ENCODE measurements at places on chromosomes 11 and 22. TPM values are rescaled to one million over a fixed set of nuclear protein-coding genes. Genes with fewer than 3 reads are reported as not detected.

OR51I1 gene
- not detected for total RNA-seq

DNA sequence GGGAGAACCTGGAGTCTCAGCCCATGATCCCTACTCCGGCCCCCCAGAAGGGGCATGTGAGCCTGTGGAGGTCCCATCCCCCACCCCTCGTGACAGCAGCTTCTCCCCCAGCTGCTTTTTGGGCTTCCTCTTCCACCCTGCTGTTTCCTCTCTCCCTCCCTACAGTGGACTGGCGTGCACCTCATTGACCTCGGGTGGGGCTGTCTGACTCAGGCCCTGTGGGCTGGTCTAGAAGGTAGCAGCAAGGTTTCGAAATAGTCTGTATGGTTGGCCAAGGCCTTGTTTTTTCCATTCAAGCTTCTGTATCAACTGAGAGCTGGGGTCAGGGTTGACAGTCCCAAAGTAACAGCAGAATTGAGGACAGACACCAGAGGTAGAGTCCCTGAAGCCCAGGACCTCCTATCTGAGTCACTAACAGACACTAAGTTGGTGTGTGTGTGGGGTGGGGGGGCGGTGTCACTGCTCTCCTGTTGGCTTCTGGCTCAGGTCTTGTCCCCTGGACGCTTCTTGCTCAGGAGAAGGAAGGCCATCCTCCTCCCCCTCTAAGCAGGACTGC lies 7.7 kb downstream of the SLC37A2 start:
- DNase-seq = peak; percentile 87

OSM gene
- not detected for total RNA-seq

DNA sequence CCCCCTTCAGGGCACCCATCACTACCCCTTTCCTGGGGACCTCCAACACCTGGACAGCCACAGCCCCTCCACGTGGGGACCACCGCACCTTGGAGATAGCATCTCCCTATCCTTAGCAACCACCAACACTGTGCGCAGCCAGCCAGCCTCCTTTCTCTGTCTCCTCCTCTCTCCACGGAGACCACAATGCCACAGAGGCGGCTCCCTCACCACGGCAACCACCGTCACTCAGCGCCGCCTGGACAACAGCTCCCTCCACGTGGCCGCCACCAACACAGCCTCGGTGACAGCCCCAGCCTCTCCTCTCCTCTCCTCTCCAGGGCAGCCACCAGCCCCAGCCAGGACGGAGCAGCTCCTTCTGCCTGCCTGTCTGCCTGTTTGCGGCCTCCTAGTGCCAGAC lies 10.5 kb downstream of the ELFN2 start:
- no peak for DNase-seq

FAM227A gene
- 1.2 TPM for total RNA-seq

GRCh38 chr22:20803696-20804324 lies 29.9 kb downstream of the SERPIND1 start:
- peak; percentile 35 for DNase-seq

GRCh38 chr11:108647701-108648527 lies 17.0 kb upstream of the DDX10 start:
- peak; percentile 88 for DNase-seq

DNA sequence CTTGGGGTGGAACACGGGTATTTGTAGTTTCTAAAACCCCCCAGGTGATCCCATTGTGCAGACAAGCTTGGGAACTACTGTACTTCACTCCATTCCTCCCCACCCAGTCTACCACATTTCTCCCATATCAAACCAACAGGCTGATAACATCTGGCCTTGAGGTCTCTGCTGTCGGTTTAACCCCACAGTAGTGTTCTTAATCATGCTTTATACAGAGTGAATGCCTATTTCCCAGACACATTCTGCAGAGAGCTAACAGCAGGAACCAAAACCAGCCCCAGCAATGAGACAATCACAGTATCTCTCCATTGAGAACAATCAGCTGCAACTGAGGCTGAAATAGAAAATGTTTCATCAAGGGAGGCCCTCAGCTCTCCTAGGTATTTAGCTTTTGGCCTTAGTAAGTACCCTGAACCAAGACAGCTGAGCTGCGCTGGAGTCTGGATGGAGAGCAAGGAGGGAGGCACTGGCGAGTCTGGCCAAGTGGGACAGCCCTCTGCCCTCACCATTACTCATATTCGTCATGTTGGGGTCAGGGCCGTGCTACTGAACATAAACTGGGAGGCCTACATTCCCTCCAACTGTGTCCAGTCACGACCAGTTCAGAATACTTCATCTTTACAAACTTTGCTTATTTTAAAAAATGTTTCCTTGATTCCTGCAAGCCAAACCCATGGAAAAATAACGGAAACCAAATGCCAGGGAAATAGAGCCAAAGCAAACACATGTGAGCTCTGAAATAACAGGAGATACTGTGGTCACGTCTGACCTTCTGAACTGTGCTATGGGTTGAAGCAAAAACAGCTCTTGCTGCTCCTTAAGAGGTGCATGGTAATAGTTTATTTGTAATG lies 81.0 kb downstream of the CCDC34 start:
- DNase-seq = no peak

C11orf97 gene
- not detected for total RNA-seq

- DNase-seq = peak; percentile 30
Observed at GRCh38 chr11:110430267-110431050, 711 bp downstream of the FDX1 start.

TRIM48 gene
- total RNA-seq = not detected

GRCh38 chr11:13051257-13051656 lies 42.1 kb downstream of the RASSF10 start:
- peak; percentile 46 for DNase-seq

KDM4E gene
- not detected for total RNA-seq

- peak; percentile 50 for DNase-seq
Observed at GRCh38 chr11:68312117-68312779, at the start of gene LRP5. Gene LRP5 (plus strand): TSS chr11:68312591. CDS start chr11:68312715, 124 bp downstream.

LMNTD2 gene
- 1.4 TPM for total RNA-seq

DNA sequence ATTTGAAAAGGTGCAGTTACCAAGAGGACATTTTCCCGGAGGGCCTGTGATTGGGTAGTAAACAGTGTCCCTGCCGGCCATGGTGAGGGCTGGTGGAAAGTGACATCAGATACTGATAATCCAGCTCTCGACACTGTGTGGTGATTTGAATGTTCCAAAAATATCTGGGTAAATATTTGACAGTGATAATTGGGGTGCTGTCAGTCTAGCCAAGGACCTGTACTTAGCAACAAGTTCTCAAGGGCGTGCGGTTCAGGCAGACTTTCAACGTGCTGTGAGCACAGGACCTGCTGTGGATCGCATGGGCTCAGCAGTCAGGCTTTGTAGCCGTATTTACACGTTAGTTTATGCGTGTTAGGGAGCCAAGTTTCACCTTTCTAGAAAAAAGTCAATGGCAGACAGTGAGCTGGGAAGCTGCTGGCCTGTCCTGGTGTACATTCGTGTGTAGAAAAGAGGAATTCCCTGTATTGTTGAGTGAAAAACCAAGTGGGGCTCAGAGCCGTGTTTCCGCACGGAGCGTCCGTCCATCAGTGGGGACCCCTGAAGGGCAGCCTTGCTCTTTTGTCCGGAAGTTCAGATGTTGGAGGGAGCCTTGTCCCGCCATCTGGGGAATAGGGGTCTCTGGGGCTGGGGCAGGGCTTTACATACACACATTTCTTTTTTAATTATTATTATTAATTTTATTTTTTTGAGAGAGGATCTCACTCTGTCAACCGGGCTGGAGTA lies 11.3 kb downstream of the TRMU start:
- no peak for DNase-seq

GRCh38 chr11:64364911-64365310 lies 5.9 kb downstream of the RPS6KA4 start:
- DNase-seq = peak; percentile 45

DNA sequence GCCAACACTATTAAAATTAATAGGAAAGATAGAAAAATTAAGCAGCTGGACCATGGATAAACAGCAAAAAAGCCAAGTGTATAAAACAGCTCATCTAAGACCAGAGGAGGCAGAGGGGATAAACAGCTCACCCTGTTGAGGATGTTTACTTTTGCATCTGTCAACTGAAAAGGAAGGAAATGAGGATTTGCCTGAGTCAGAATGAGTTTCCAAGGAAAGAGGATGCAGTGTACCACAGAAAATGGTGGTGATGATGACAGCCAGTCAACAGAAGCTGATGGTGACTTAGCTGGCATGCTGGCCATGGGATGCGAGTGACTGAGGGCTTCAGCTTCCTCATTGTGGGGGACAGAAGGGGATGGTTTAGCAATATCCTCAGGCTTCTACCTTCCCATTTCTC lies 183.5 kb downstream of the KIRREL3 start:
- DNase-seq = no peak

DNA sequence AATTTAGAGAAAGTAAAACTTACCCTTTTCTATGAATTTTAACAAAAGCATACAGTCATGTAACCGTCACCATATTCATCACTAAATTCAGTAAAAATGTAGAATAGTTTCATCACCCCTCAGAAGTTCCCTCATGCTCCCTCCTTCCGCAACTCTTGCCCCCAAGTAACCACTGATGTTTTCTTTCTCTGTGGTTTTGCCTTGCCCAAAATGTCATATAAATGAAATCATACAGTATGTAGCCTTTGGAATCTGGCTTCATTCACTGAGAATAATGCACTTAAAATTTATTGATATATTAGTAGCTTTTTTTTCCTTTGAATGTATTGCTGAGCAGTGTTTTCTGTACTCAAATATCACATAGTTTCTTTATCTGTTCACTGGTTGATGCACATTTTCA lies 60.1 kb downstream of the DCUN1D5 start:
- no peak for DNase-seq

GRCh38 chr11:57251491-57252104 lies 14.5 kb upstream of the APLNR start:
- no peak for DNase-seq

- DNase-seq = peak; percentile 77
Observed at GRCh38 chr11:9280655-9281301, 15.6 kb upstream of the DENND5A start.

MN1 gene
- total RNA-seq = 3.1 TPM

- no peak for DNase-seq
Observed at GRCh38 chr11:64055077-64055476, 19.3 kb downstream of the FLRT1 start.

DNA sequence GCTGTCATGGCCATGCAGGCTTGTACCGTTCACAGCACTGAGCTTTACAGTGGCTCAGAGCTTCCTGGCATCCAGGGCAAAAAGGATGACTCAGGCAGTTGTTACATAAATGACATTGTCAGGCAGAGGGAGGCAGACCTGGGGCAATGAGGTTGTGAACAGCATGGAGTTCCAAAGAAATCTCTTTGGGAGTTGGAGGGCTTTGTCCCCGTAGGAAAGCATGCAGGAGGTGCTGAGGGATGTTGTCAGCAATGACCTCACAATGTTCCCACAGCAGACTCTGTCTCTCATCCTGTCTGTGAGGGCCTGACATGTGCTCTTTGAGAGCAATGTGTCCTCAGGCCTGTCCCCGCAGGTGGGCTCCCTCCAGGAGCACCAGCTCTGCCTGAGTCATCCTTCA lies 25.9 kb upstream of the PDE2A start:
- DNase-seq = peak; percentile 64

DNA sequence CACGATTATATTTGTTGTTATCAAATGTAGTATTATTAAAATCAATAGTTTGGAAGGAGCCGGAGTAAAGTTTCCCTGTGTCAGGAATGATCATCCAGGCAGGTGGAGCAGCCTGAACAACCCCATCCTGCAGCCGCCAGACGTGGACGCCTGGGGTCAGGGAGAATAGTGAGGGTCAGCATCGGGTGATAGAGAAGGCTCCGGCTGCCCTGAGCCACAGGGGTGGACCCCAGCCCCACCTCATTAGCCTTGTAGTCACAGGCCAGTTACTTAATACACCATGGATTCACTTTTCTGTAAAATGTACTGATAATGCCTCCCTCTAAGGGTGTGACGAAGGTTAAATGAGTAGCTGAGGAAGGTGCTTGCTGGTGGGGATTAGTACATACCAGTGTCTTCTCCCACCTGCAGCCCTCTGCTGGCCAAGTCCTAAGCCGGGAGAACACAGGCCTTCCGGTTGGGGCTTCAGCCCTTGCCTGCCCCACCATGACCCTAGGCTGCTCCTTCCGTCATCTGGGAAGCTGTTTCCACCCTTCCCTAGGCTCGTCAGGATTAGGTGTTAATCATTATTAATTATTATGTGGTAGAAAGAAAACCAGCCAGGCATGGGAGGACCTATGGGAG lies 14.9 kb downstream of the TMEM121B start:
- DNase-seq = no peak

DNA sequence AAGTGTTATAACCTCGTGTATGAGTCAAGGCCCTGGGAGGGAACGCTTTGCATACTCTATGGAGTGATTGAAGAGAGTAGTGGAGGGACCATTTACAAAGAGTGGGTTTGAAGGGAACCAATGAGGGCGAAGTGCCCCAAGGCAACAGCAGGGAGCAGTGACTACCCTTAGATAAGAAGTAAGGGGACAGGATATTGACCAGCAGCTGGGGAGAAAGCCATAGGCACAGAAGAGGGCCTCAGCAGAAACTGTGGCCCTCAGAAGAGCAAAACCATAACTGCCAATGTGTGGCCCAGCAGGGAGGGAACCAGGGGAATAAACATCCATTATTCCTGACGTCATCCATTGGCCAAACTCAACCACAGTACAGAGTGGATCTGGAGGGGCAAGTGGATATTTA lies 24.7 kb downstream of the PARVA start:
- DNase-seq = no peak

- DNase-seq = peak; percentile 69
Observed at GRCh38 chr22:39490135-39490798, 11.8 kb upstream of the MIEF1 start.

DNA sequence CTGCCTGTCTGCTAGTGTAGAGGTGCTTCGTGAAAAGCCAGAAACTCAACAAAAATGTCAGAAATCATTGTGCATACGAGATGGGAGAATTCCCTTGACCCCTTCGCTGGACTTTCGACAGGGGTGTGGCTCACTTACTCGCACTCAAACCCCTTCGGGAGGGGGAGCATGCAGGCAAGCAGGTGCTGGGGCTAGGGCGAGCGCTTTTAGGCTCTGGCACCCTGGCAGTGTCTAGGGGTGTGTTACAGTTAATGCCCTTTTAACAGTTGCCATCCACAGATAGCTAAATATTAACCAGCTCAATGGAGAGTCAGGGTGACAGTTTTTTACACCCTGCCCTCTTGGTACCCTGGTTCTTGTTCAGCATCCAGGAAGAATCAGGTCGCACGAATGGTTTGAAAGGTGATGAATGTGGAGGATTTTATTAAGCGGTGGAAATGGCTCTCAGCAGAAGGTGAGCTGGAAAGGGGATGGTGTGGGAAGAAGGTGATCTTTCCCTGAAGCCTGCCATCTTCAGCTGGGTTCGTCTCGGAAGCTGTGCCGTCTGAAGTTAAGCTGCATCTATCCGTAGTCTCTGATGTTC lies 59.6 kb upstream of the SHANK2 start:
- no peak for DNase-seq

All from PC-3 (cell line).